ENCODE measurements at places on chromosomes 3 and 15. TPM values are rescaled to one million over a fixed set of nuclear protein-coding genes. Genes with fewer than 3 reads are reported as not detected.

- no peak for DNase-seq
Measured at GRCh38 chr3:190973771-190974170, 111.3 kb upstream of the GMNC start.

GRCh38 chr3:150129166-150129565 is 158.5 kb upstream of the PFN2 start:
- no peak for DNase-seq

DNA sequence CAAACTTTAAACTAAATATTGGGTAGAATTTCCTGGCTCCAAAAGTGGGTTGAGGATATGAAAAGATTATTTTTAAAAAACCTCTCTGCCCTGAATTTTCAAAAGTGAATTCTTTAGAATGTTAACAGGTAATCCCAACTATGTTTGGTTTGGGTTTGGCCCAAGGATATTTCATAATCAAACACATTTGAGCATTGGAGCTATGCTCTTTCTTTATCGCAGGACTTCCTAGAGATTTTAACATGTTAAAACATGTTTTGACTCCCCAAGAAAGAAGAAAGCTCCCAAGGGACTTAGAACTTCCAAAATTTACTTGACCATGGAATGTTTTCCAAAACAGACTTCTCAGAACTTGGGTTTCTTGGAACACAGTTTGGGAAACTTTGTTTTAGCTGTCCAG is 75.6 kb upstream of the SYNPR start:
- DNase-seq, result no peak

DNA sequence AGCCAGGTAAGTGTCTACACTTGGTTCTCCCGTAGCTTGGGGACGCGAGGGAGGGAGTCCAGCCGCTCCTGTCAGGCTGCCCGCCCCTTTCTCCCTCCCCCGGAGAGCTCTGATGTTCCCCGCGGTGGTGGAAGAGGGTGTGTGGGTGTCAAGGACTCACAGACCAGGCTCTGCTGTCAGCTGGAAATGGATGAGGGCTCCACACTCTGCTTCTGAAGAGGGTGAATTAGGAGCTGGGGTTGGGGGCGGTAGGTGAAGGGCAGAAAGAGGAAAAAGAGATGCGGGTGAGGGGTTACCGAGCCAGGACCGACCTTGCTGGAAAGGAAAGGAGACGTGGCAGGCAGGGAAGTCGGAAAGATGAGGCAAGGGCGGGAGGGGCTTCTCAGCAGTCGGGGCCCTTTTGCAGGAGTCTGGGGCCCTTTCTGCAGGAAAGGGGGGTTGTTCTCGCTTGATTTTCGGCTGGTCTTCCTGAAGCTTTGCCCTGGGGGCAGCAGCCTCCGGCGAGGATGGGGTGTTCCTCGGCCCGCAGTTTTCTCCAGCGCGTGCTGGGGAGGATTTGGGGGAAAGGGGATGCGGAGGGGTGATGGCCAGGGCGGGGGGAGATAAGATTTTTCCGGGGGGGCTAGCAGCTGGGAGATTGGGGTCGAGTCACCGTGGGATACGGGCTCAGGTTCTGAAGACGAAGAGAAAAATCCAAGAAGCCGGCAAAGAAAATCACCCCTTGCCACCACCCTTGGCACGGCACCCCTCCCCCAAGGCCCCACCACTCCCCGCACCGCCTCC is 602 bp upstream of the BAHD1 start:
- peak; percentile 68 for DNase-seq

DNA sequence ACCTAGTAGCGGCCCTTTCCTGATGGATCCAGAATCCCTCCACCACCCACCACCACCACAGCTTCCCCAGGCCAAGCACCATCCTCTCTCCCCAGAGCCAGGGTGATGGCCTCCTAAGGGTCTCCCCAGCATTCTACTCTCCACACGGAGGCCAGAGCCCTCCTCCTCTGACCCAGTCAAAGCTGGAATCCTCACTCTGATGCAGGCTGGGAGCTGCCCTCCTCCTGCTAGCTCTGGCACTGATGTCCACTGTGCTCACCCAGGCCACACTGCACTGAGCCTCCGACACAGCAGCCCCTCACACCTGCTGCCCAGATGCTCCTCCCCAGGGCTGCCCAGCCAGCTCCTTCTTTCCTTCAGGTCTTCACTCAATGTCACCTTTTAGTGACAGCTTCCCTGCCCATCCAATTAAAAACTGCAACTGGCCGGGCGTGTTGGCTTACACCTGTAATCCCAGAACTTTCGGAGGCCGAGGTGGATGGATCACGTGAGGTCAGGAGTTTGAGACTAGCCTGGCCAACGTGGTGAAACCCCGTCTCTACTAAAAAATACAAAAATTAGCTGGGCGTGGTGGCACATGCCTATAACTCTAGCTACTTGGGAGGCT is 21.0 kb downstream of the XXYLT1 start:
- DNase-seq, result no peak

GRCh38 chr3:43162230-43163084 is 56.6 kb upstream of the POMGNT2 start:
- DNase-seq, result no peak

- DNase-seq, result no peak
Measured at GRCh38 chr15:89775815-89776214, 317 bp upstream of the MESP2 start.

DNA sequence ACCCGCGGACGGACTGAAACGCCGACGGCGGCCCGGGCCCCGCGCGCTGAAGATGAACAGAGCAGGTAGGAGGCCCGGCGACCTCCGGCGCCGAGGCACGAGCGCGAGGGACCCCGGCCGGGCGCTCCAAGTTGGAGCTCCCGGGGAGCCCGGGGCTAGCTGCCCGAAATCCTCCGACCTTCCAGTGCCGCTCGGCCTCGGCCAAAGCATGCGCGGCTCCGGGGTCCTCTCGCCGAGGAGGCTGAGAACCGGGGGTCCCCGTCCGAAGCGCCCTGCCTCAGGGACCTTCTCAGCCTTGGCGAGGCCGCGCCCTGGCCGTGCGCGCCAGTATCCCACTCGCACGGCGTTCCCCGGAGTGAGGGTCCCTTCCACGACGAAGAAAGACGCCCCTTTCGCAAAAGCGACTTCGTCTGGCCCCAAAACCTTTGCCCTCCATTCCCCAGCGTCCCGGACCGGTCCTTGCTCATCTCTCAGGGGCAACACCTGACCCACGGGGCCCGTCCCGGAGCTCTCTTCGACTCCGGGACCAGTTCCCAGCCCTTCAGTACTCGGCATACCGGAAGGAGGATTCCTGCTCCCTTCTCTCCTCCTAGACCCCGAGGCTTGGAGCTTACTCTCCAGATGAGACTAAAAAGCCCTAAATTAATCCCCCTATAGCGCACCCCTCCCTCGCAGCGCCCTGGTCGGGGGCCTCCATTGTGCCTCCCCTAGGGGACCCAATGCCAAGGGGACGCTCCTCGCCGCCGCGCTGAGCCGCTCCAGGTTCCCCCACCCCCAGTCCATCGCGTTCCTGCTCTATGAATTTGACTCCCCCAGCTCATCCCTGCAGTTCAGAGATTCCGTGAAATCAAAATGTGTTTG is 7.7 kb upstream of the FGD5 start:
- no peak for DNase-seq

DNA sequence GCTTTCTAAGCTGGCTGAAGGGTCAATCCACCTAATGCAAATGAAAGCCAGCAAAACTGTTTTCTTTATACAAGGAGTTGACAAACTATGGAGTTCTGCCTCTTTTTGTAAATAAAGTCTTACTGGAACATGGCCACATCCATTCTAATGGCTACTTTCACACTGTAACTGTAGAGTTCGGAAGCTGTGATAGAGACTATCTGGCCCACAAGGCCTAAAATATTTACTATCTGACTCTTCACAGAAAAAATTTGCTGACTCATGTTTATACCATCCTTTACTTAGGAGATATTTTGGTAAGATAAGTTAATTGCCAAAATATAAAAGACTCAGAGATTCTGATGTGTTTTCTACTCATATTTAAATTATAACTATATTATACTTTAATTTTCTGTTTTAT is 93.7 kb upstream of the GK5 start:
- DNase-seq, result no peak

GRCh38 chr15:98899272-98900021 is 108.1 kb downstream of the PGPEP1L start:
- DNase-seq, result no peak

TMEM44 gene
- total RNA-seq, result 52.0 TPM

THBS1 gene
- 753 TPM for total RNA-seq

ANKRD34C gene
- not detected for total RNA-seq

TRH gene
- total RNA-seq, result not detected

CYP1A2 gene
- total RNA-seq, result not detected

All from transverse colon (tissue), 4 donors.